ENCODE measurements at places on chromosomes 7 and 10. TPM values are rescaled to one million over a fixed set of nuclear protein-coding genes. Genes with fewer than 3 reads are reported as not detected.

Gene CCDC71L
- 10.5 TPM for total RNA-seq

Gene ZNF365
- not detected for total RNA-seq

Gene HOXA4
- not detected for total RNA-seq

Gene MRPL32
- total RNA-seq = 47.1 TPM

Gene ANKRD61
- not detected for total RNA-seq

Gene H2BK1
- 0.88 TPM for total RNA-seq

Gene LIPM
- not detected for total RNA-seq

Gene SLC13A4
- total RNA-seq = not detected

Gene HMX2
- total RNA-seq = not detected

Gene AS3MT
- 0.58 TPM for total RNA-seq

Gene NPC1L1
- not detected for total RNA-seq

Gene PIK3CG
- total RNA-seq = 51.2 TPM

Gene OR2F2
- total RNA-seq = not detected

Gene INHBA
- total RNA-seq = 0.25 TPM

Gene KAZALD1
- total RNA-seq = 0.96 TPM

Gene AKR1D1
- total RNA-seq = not detected

Gene PAPOLB
- total RNA-seq = not detected

Gene IKZF1
- total RNA-seq = 348 TPM

Gene LRRD1
- not detected for total RNA-seq

Gene CCL24
- total RNA-seq = not detected

Gene OR2A1
- 0.12 TPM for total RNA-seq

Gene C10orf53
- not detected for total RNA-seq

Gene FAM237B
- total RNA-seq = not detected

Gene TDRD1
- 0.55 TPM for total RNA-seq

Gene SLC29A3
- total RNA-seq = 3.3 TPM

Gene C7orf57
- not detected for total RNA-seq

Gene LBX1
- total RNA-seq = not detected

Gene ZNF736
- total RNA-seq = 23.9 TPM

Gene TMEM168
- 17.3 TPM for total RNA-seq

Gene C10orf143
- total RNA-seq = 4.0 TPM

Gene PRRT4
- total RNA-seq = 0.34 TPM

Gene MMP21
- total RNA-seq = not detected

Gene HEPACAM2
- not detected for total RNA-seq

Gene POM121
- 57.9 TPM for total RNA-seq

Gene CAMK2B
- not detected for total RNA-seq

Gene HOXA11
- total RNA-seq = not detected

Gene GPR22
- total RNA-seq = not detected

Gene TMEM236
- total RNA-seq = 0.05 TPM

Gene MINPP1
- total RNA-seq = 7.8 TPM

Gene TRA2A
- total RNA-seq = 110 TPM

Gene MYH16
- not detected for total RNA-seq

Gene FRMD4A
- total RNA-seq = 0.03 TPM

Gene CHPF2
- total RNA-seq = 41.0 TPM

Data from activated naive CD4-positive, alpha-beta T cell treated with anti-CD3 and anti-CD28 coated beads, Interleukin-2, amount 10 ng/mL, durations not matched to agents 5 hours and 36 hours (primary cell).